ENCODE measurements at places on chromosomes 7 and 10.
A peak's percentile ranks its signal among the peaks of the same experiment; 100 is the strongest.

DNA sequence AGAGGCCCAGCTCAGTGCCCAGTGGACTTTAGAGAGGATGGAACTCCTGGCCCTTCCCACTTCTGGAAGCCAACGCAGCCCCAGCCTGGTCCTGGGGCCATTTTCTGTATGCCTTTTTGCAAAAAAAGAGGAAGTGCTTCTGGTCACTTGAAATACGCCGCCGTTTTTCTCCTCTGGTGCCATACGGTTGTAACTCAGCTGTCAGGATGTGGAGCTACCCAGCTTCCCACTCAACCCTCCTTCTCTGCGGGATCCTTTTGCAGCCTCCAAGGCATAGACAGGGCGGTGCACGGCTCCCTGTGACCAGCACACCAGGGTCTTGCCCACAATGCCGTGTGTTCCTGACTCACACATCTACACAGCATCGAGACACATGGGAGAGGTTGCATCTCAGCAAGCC lies 369.6 kb downstream of the TCERG1L start:
- DNase-seq, result no peak

DNA sequence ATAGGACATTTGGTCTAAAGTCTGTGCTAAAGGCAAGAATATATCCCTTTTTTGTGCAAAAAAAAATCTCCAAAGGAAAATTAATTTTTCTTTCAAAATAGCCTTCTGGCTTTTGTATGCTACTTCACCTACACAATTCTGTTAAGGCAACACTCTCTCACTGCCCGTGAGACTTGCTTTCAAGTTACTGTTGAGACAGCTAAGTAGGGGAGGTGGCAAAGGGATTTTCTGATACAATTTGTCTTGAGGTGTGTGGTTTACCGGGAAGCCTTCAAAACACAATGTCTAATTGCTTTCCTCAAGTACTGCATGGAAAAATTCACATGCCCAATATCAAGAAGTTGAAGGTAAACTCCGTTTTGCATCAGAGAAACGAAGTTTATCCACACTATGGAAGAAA lies 50.8 kb upstream of the RSU1 start:
- no peak for DNase-seq

GRCh38 chr7:128122576-128123290 lies 91.5 kb upstream of the LRRC4 start:
- no peak for DNase-seq

GRCh38 chr7:139842401-139843210 lies 13.5 kb downstream of the TBXAS1 start:
- no peak for DNase-seq

GRCh38 chr10:110209926-110210673 lies 2.7 kb downstream of the MXI1 start:
- peak; percentile 57 for DNase-seq

DNA sequence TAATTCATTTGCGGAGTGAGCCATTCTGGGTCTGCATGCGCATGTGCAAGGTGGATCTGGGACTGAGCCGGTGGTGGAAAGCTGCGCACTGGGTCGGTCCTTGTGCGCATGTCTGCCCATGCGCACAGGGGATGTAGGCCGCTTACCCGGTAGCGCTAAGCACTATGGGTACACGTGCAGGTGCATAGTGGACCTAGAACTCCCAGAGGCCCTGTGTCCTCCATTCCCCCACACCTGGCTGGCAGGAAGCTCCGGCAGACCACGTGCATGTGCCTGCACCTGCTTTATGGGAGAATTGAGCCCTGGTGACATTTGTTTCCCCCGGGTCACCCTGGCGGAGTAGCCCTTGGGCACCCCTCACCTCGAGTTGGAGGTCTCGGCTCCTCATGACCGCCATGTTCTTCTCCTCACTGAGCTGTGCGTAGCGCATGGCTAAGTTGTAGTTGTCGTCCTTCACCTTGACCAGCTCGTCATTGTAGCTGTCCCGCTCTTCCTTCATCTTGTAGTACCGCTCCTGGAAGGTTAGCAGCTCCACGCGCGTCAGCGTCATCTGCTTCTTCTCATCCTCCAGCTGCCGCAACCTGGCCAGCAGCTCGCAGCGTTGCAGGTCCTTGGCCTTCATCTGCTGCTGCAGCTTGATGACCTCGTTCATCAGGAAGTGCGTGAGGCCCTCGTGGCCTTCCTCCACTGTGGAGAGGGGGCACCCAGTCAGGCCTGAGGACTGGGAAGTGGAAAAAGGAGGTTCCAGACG lies 99.6 kb downstream of the CARD11 start:
- DNase-seq, result no peak

- DNase-seq, result no peak
Observed at GRCh38 chr7:36567699-36568451, 156.4 kb downstream of the AOAH start.

DNA sequence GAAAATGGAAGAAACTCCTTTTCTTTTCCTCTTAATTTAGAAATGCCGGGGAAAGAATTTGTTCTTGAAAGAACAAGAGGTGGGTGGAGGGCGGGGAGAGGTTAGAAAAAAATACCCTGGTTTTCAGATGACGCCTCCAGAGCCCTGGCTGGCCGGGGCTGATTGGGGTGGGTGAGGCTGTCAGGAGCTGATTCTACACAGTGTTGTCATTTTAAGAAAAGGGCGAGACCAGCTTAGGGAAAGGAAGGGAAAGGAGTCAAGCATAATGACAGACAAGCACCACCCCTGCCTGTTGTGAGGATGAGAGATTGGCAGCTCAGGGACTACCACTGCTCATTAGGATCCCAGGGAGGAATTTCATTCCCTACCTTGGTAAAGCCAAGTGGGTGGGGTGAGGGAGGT lies 9.9 kb upstream of the FAM180A start:
- no peak for DNase-seq

GRCh38 chr7:23346316-23346715 lies 47.2 kb downstream of the MALSU1 start:
- no peak for DNase-seq

DNA sequence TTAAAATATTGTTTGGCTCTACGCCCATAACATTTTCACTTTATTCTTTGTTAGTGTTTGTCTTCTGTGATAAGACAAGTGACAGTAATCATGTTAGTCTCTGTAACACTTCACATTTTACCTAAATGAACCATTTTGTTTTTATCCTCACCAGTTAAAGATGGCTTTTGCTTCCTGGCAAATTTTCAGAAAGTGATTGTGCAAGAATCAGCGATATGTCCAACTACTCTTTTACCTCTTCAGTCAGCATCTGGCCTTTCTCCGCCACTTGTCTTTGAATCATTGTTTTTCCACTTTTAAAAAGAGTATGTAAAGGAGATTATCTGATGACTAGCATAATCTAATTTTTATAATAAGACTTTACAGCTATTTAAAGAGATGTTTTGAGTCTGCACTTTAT lies 3.5 kb downstream of the DGKB start:
- no peak for DNase-seq

GRCh38 chr7:138755331-138755747 lies 42.5 kb upstream of the TMEM213 start:
- DNase-seq, result no peak

- no peak for DNase-seq
Observed at GRCh38 chr7:28759475-28759971, 198.6 kb downstream of the TRIL start.
